GM10248 (cell line): ENCODE measurements at places on chromosomes 12 and 14.
A peak's percentile ranks its signal among the peaks of the same experiment; 100 is the strongest.

DNA sequence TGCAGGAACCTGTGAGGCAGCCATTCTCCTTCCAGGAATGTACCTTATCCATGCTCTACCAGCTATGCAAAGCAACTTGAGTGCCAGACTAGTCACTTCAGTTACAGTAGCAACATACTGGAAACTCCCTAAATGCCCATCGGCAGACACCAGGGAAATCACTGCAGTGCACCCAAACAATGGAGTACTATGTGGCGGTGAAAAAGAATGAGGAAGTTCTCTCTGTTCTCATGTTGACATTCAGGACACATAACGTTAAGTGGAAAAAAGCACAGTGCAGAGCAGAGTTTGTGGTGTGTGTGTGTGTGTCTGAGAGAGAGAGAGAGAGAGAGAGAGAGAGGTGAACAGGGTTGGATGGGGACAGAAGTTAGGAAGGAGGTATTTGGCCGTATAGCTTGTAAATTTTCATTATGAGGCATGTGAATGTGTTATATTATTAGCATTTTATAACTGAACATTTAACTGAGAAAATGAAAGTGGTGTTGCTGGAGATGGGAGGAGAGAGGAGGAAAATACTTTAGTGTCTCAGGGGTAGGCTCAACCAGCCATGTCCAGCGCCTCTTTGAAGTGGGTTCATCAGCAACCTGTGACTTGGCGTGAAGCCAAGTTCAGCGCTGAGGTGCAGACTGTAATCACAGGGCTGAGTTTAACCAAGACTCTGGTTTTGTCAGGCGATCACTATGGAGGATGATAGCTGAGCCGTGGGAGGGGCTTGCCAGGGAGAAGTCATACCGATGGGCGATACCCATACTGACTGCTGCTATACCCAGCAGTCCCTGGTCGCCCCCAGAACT, 17.3 kb downstream of the TNFAIP2 start:
- DNase-seq = peak; percentile 82

DNA sequence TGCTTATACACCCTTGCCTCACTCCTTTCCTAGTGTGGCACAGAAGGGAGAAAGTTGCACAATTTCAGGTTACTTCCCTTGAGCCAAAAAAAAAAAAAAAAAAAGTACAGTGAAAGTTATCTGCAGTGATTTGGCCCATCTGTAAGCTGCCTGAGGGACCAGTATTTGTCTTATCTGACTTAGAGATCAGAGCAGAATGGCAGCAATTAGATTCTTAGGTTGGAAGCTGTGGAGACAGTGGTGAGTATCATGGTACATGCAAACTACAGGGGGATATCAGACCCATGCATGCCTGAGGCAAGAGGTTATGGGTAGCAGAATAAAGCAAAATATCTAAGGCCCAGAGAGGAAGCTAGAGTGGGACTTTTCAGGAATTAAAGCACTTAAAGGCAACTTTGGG, 1070.7 kb upstream of the NOVA1 start:
- no peak for DNase-seq

DNA sequence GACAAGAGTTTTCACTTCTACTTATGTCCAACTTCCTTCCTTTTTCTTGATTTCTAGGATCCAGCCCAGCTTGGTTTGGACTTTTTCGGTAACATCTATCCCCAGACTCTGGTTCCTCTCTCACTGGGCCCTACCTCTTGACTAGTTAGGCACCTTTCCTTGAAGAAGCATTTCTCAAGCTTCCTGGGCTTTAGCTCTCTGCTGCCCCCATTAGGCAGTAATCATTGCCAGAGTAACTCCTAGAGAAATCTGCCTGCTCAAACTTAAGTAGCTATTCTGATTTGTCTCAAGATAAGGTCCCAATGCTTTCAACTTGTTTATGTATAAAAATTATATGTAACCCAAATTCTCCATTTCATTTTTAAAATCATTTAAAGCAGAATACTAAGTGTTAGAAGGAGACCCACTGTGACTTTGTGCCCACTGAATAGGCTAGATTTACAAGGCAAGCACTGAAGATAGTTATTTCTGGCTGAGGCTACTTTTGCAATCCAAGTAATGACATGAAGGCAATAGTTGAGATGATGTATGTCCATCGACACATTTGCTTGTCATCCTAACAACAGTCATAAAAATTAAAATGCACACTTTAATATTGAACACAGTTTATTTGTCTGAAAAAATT, 275.0 kb upstream of the G2E3 start:
- peak; percentile 16 for DNase-seq

- peak; percentile 39 for DNase-seq
Observed at GRCh38 chr14:22491683-22492621, 97.1 kb downstream of the DAD1 start.

DNA sequence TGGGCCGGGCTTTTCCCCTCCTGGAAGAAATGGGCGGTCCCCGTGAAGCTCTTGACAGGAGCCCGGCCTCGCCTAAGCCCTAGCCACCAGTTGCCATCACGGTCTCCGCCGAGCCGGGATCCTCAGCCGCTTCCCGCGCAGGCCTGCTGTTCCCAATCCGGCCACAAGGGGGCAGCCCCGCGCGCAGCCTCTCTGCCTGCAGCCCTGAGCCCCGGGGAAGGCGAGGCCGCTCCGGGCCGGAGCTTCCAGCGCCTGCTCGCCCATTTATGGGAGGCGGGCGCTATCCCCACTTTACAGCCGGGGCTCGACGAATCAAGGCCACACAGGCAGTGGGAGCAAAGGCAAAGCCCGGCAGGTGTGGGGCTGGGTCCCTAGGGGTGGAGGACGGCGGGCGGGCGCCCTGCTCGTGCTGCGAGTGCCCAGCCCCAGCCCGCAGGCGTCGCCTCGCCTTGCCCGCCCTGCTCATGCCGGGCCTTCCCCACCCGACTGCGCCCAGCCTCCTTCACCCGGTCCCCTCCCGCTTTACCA, 61.5 kb downstream of the LGMN start:
- DNase-seq = peak; percentile 89

GRCh38 chr12:27946421-27946820, 26.1 kb downstream of the PTHLH start:
- no peak for DNase-seq

DNA sequence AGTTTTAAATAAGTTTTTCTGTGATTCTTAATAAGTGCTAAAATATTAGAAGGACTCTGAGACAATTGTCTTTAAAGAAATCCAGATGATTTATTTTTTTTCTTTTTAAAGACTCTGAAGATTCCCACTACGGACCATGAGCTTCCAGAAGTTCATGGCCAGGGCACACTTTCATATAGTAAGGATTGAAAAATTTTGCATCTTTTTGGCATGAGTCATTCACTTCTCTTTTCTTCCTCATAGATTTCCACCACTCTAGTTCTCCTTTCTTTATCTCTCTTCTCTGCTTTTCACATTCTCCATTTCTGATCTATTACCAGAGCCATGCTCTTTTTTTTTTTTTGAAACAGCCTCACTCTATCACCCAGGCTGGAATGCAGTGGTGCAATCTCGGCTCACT, 385.8 kb downstream of the FLRT2 start:
- no peak for DNase-seq

- DNase-seq = peak; percentile 70
Observed at GRCh38 chr12:54358191-54358944, 5.9 kb downstream of the GPR84 start.

GRCh38 chr14:65107200-65107599, 4.9 kb upstream of the MAX start:
- DNase-seq = no peak

DNA sequence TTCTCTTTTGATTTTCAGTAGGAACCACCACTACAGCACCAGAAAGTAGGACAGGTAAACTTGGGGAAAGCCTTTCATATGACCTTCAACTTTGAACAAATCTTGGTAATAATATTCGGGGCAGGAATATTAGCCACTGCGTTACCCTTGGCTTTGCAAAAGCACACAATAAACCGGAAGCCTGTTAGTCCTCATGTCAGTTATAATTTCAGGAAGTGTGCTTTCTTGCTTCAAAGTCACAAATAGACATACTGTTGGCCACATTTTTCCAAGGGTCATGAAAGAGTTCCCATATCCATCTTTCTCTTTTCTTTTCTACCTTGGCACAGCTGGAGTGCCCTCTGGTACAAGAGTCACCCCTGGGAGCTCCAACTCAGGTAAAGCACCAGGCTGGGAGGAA, 167.2 kb upstream of the CNTN1 start:
- DNase-seq = no peak

DNA sequence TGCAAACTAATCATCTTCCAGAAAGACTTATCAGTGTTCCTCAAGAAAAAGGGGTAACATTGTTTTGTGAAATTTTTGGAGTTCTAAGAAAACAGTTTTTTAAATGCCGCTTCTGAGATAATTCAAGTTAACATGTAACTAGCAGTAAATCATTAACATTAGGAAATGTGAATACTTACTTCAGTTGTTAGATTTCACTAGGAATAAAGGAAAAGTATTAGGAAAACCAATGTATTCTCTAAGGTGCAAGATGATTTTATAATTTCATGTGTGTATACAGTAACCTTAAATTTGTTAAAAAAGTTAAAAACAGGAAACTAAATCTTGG, 36.8 kb downstream of the PAPOLA start:
- DNase-seq = no peak

- DNase-seq = no peak
Observed at GRCh38 chr12:65875640-65876071, 51.4 kb downstream of the HMGA2 start.

DNA sequence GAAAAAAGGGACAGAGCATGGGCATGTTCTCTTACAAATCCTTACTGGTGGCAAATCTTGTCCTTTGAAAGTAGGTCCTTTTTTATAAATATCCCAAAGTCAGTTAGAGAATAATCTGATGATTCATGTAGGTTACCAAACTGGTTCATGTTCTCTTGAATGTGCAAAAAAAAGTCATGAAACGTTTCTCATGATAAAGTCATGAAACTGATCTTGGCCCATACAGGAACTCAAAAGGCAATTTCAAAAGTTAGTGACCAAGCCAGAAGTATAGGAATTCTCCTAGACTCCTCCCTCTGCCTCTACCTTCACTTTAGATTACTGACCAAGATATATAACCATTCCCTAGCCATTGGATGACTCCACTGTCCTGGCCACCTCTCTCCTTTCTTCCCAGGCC, 27.3 kb upstream of the SPTSSA start:
- no peak for DNase-seq

GRCh38 chr12:69701826-69702225, 2.7 kb upstream of the BEST3 start:
- DNase-seq = no peak

DNA sequence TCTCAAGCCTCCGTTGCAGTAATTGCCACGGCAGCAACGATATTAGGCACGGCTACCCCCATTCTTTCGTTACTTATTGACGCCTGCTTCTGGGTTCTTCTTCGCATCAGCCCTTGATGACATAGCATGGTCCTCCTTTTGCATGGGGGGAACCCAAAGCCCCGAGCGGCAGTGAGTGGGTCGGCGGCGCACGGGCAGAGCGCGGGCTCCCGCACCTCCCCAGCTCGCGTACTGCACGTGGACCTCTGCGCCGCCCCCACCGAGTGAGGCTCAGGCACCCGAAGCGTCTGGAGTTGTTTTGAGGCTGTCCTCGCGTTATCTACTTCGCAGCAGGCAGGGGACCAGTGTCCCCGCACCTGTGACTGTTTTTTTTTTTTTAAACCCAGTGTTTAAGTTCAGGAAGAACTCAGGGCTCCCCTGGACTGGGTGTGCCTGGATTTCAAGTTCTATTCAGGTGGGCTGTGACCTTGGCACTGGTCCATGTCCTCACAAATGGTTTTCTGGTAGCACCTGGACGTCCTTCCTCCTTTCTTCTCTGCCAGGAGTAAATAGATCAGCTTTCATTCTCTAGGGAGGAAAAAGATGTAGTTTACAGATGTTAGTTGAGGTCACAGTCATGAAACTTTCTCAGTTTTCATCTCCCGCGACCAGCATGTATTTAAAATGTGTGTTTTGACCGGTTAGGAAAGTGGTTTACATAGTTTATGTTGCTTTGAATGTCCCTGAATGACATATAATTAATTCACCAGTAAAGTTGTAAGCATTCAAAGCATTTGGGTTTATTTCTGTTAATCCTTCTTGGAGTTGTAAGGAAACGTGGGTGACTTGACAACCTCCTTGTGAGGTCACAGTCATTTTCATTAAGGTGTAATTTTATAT, 1.4 kb upstream of the FOXN4 start:
- DNase-seq = peak; percentile 14

DNA sequence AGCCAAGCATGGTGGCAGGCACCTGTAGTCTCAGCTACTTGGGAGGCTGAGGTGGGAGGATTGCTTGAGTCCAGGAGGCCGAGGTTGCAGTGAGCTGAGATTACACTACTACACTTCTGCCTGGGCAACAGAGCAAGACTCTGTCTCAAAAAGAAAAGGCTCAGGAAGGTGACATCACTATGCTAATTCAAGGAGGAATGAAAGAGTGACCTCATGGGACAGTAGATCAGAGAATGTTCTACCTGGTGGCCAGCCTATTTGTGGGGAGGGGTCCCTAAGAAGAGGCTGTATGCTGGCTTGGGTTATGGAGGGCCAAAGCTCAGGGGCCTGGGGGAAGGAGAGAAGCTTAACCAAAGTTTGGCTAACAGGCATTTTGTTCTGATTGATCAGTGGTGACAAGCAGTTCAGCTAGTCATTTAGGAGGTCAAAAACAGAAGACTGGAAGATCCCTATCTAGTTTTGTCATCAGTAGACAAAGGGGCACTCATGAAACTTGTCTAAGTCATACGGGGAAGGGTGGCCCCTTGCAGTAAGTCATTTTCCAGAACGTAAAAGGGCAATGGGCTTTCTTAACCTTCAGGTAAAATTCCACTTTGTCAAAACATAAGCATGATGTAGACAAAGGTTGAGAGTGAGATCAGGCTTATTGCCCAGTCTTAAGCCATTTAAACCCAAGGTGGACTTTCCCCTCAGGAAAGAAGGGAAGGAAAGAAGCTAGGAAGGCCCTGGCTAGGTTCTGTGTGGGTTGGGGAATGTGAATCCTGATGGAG, 60.8 kb upstream of the EEA1 start:
- DNase-seq = peak; percentile 36

- no peak for DNase-seq
Observed at GRCh38 chr12:54725233-54725843, 77.2 kb upstream of the DCD start.

- no peak for DNase-seq
Observed at GRCh38 chr12:75921622-75922289, 109.8 kb downstream of the PHLDA1 start.

DNA sequence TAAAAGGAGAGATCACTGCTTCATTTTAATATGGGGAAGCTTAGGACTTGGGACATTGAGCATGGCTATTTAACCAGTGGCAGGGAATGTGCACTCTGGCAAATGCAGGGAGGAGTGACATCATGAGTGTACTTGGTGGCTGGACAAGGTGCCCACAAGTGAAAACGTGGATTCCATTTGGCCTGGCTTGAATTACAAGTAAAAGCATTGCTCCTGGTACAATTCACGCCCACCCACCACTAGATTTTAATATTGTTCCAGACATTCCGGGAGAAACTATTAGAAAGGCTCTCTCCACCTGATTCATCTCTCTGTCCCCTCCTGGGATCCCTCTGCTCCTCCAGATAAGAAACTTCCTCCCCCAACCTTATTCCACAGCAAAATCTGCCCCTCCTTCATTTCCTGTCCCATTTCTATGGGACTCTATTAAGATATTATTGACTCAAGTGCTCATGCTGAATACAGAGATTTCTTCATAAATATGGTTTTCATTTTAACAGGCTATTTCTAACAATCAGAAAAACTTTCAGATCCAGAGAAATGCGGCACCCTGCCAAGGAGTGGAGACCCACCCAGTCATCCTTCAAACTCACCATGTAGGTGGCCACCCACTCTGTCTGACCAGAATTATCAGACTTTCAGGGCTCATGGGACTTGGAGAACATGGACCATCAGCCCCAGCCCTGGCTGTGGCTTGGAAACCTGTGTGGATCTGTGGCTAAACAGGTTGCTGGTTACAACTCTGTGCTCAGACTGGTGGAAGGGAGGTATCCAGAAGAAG, 43.2 kb downstream of the SSPN start:
- no peak for DNase-seq

GRCh38 chr14:95711476-95712176, 2.3 kb downstream of the TCL1A start:
- no peak for DNase-seq
